ENCODE measurements at places on chromosomes 12 and 14.

DNA sequence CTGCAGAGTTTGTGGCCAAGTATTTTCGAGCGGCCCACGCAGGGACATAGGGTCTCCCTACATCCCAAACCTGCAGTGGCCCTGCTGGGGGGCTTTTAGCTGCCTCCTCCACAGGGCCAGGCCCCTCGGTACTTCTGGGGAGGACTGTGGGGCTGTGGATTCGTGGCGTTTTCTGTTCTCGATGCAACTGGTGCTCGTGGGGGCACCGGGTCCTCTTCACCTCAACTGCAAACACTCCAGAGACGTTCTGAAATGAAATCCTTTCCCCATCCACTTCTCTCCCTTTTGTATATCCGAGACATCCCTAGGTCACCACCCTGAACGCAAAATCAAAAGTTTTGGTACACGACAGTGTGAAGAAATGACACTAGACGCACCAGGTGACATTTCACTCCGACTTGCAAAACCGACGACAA, 2.3 kb downstream of the RFX4 start:
- DNase-seq = no peak

- no peak for DNase-seq
These were observed 14.3 kb downstream of the YBX3 start for GRCh38 chr12:10708862-10709261.

- no peak for DNase-seq
These were observed 20.6 kb downstream of the RDH12 start for GRCh38 chr14:67722293-67722692.

DNA sequence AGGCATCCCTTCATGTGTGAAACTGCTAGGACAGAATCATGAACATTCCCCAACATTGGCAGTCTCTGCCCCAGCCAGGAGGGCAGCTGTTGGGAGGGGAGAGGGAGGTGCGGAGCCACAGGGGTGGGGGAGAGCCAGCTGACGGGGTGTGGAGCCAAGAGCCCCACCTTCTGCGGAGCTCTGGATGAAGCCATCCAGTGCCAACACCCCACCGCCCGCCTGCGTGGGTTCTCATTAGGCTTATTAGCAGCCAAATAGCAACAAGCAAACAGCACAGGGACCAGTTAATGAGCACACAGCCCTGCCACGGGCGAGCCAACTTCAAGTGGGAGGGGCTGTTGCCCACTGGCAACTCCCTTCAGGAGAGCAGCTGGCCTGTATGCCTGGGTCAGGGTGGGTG, 12.1 kb downstream of the LTBP2 start:
- DNase-seq = no peak

GRCh38 chr12:56634242-56634836, 4.2 kb upstream of the BAZ2A start:
- DNase-seq = peak; percentile 56

DNA sequence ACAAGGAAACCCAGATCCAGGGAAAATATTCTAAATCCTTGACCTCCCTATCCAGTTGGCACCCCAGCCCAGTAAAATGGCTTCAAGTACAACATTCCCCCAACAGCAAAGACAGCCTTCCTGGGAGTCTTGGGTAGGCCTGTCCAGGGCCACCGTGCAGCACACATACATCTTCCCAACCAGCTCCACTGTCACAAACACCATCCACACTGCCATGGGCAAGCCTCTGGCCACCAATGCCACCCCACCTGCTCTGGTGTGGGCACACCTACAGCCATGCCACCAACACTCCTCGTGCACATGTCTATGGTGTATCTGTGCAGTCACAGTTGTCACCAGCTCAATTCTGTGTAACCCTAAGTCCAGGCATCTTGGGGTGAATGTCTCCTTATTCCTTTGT, 193.2 kb downstream of the DAD1 start:
- DNase-seq = no peak

- DNase-seq = peak; percentile 72
These were observed 34.3 kb upstream of the TEX22 start for GRCh38 chr14:105363847-105364708.

- no peak for DNase-seq
These were observed 209.9 kb upstream of the NOS1 start for GRCh38 chr12:117571321-117571720.

All from GM20000 (cell line).